Cortex of kidney (tissue), 1 donor: ENCODE measurements at places on chromosomes 6 and 20.

GRCh38 chr20:50280851-50281655 lies 90.4 kb downstream of the CEBPB start:
- DNase-seq, result no peak

DNA sequence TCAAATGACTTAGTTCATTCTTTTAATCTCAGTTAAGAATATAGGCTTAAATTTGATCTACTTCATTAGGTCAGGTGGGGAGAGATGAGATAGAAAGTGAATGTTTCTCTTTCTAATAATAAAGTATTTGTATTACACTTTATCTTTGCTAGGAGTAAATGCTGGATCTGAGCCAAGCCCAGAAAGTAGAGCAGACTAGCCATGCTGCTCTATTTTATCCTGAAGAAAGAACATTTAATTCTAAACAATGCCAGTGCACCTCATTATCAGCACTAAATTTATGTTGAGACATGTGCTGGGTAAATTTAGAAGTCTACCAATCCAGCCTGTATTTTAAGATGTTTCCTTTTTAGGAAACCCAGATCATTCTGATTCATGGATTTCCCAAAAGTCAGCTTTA lies 43.5 kb downstream of the AKIRIN2 start:
- DNase-seq, result no peak

DNA sequence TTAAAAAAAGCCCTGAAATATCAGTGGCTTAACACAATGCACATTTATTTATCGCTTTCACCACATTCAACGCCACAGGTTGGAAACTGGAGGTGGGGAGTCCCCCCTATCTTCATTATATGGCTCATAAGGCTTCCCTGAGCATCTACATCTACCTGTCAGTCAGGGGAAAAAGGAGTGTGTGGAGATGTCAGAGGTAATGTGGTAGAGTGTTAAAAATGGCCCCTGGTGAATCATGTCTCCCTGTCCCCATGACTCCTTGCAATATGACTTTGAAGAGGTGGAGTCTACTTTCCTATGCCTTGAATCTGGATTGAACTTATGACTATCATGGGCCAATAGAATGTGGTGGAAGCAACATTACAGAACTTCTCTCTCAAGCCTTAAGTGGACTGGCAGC lies 65.5 kb upstream of the BTBD3 start:
- no peak for DNase-seq

DNA sequence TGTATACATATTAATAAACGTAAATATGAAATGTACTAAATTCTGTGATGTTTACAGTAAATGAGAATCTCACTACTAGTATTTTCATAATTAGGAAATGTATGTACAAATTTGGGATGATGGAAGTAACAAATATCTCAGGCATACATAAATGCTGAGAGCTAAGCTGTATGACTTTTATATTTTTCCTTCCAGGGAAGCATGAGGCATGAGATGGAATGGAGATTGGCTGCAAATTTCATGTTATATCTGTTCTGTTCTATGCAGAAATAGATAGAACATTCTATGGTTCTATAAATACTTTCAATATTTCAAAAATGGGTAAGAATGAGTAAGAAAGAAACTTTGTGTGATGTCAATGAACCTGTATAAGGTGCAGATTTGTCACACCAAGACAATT lies 335.2 kb downstream of the KHDRBS2 start:
- DNase-seq, result no peak

DNA sequence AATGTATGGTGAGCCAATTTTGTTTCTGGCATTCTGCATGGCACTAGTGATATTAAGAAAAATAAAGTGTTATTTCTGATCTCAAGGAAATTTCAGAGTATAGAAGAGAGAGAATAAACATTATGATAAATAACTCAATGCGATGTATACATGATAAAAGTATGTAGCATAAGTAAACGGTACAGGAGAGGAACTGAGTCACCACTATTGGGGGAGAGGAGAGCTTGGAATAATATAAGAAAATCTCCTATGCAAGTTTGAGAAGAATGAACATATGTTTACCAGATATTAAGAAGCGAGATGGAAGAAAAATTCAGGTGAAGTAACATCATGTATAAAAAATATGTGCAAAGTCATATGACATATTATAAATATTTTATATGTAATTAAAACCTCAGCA lies 1230.3 kb upstream of the CITED2 start:
- DNase-seq, result no peak
